Stimulated activated CD8-positive, alpha-beta memory T cell treated with anti-CD3 and anti-CD28 coated beads, Interleukin-7, amount 100 ng/mL, for 1 hour (primary cell): ENCODE measurements at places on chromosomes 12 and 14.
A peak's percentile ranks its signal among the peaks of the same experiment; 100 is the strongest.

DNA sequence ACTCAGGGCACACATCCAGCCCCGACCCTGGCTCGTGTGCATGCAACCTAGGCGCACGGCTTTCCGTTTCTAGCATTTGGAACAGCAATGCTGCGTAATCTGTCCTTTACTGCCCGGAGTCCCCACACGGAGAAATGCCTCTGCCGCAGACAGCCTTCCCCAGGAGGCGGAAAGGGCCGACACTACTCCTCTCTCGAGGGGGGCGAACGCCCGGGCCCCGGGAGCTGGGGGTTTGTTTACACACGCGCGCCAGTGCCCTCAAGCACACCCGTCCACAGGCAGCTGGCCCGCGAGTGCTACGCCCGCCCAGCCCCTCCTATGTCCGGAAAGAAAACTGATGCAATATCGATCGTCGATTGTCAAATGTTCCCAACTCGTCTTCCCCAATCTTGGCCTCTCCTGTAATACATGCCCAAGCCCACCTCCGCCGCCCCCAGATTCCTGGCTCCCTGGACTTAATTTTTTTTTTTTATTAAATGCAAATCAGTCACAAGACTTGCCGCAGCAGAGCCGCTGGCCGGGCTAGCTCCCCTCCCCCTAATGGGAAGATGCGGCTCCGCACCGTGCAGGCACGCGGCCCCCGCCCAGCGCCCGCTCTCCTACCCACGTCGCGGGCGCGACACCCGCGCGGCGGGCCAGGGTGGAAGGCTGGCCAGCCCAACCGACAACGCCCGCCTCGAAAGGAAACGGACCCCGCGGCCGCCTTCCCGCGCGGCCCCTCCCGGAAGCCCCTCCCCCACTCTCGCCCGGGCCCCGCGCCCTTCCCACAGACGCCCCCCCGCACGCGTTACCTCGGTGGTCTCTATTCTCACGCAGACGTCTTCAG, 642 bp downstream of the SLC38A2 start:
- peak; percentile 29 for DNase-seq

DNA sequence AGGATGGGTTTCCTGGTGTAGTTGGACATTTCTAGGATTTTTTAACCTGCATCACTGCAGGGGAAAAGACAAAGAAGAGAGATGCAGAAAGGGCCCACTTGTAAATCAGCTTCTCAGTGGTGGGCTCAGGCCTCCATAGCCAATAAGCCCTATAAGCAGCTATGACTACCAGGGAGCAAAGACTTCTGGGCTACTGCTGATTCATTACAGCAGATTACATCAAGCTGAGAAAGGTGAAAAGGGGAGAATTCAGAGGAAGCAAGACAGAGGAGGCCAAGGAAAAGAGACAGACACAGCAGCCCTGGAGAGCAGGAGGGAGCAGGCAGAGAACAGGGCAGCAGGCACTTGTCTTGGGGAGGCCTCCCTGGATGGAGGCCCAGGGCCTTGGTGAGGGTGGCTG, 95.2 kb downstream of the KCNA5 start:
- no peak for DNase-seq

DNA sequence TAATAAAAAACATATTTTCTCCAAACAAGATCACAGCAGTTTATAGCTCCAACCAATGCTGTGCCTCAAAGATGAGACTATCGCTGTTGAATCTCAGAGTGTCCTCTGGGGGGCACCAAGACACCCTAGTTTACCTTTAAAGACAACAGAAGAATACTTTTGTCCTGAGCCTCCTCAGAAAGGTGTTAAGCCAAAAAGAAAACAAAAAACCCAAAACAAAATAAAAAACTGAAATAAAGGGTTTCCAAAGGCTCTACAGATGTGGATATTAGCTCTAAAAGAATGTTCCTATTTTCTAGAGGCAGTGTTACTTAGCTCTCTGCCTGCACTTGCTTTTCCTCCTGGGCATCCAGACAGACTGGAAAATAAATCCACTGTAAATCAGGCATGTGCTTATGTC, 86.9 kb upstream of the TTC7B start:
- peak; percentile 4 for DNase-seq

- DNase-seq: no peak
These were observed 13.9 kb upstream of the NUDT4 start for GRCh38 chr12:93363841-93364297.

DNA sequence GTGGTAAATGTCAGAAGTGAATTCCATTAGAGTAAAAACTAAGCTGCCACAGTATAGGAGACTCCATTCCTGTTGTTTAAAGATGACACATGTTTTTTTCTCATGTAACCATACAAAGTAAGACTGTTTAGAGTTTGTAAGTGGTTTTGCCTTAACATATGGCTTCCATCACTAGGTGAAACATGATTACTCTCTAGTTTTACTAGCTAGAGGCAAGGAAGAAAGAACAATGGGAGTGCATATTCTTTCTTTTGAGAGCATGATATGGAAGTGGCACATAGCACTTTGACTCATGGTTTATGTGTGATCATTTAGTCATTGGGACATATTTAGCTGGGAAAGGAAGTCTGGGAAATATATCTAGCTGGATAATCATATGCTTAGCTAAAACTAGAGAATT, 7.7 kb downstream of the ATF7IP start:
- DNase-seq: no peak

GRCh38 chr12:26867080-26867479, 34.1 kb upstream of the ITPR2 start:
- no peak for DNase-seq

- DNase-seq: no peak
These were observed 144.3 kb upstream of the FKBP4 start for GRCh38 chr12:2650261-2651067.

- DNase-seq: no peak
These were observed 40.7 kb upstream of the MTERF2 start for GRCh38 chr12:107027636-107028053.

GRCh38 chr12:89372584-89373370, 20.5 kb upstream of the DUSP6 start:
- no peak for DNase-seq

- DNase-seq: no peak
These were observed 294.2 kb downstream of the MED13L start for GRCh38 chr12:115983226-115983798.

- DNase-seq: no peak
These were observed 380.1 kb downstream of the RAD51B start for GRCh38 chr14:68199554-68200151.

DNA sequence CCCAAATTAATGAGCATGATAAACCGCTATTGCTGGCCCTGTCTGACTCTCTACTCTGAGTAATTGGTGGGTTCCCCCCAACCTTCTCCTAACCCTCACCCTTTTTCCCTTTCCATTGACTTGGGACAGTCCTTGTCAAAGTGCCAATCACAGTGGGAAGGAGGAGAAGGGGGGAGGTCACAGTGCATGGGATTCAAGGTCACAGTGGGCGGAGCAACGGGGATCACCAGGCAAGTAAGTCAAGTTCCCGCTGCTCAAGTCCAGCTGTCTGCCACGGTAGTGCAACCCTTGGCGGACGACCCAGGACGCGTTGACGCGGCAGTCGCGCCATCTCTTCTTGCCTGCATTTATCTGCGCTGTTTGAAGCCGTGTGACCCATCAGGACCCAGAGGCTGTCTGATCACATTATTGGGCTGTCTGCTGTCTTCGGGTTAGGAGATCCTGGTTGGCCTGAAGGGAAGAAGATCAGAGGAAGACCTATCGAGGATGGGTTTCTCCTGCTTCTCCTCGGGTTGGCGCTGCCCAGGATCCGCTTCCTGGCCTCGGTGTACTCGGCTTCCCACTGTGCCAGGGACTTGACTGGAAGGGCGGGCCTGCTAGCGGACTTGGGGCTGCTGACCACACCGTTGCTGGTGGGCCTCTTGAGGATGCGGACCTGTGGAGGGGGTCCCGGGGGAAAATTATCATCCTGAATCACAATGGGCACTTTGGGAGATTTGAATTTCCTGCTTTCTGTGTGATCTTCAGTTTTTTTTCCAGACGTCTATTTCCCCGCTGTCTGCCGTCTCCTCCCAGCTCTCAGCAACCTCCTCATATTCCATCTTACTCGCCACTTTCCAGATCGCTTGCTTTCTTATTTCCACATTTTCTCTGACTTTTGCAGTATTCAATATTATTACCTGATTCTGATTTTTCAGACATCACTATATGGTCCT, 3.1 kb upstream of the MDM2 start:
- no peak for DNase-seq

DNA sequence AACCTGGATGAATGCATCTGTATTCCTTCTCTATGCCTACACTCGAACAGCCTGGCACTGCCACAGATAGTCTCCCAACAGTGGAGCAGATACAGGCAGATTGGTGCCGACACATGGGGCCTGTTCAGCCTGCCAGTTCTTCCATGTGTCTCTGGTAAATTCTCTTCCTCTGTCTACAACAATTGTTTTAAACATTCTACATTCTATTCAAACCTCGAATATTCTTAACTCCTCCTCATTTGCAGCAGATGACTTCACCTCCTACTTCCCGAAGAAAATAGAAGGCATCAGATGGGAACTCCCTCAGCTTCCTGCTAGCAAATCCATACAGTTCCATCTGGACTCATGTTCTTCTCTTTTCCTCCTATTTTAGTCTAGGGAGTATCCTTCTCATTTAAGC, 43.1 kb upstream of the OTOGL start:
- DNase-seq: no peak

GRCh38 chr14:87233266-87233665, 759.7 kb downstream of the GALC start:
- no peak for DNase-seq

- no peak for DNase-seq
These were observed 381.8 kb downstream of the EGLN3 start for GRCh38 chr14:33568935-33569579.

DNA sequence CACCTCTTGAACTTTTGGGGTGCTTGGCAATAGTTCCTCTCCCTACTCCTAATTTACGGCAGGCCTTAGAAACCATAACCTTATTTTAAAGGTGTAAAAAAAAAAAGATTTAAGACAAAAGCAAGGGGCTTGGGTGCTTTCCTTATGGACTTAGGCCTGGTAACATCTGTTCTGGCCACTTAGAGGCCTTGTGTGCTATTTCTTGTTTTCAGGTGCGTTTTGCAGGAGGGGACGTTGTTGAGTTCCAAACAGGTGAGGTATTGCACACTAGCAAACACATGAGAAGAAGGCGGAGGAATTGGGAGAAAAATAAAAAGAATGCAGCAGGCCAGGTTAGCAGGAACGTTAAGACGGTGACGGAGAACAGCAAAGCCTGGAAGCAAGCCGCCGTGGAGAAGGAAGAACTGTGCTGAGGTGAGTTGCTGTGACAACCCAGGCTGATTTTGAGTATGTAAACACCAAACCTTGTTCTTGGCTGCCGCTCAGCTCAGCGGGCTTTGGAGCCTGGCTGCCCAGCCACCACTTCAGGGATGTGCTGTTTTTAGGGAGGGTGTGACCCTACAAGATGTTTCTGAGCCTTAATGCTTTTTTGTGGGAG, 17.3 kb downstream of the EMG1 start:
- no peak for DNase-seq

DNA sequence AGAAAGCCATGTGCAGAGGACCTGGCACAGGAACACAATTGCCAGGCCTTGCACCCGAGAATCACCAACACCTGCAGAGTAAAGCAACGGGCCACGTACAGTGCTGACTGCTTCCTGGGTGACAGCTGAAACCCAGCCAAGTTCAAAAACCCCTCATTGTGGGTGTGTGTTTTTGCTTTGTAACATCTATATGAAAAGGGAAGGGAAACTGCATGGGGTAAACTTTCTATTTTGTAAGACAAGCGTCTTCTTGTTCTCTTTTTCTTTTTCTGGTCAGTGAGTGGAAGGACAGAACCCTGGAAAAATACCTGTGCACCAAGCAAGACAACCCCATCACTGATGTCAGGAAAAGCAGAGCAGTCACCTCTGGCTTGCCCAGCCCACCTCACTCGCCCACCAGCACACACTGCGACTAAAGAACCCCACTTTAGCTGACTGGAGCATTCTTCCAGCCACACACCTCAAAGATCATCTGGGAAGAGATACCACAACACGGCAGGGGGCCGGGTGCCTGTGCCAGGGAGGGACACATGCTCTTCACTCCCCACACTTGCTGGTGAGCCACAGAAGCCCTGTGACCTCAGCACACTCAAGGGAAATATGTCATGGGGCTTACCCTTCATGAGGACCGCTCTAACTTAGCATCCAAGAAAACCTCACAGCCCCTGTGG, 172.3 kb downstream of the NDUFA12 start:
- no peak for DNase-seq

- no peak for DNase-seq
These were observed 125.7 kb upstream of the KRAS start for GRCh38 chr12:25376407-25376806.

- DNase-seq: no peak
These were observed 36.4 kb downstream of the EPS8 start for GRCh38 chr12:15752785-15753184.

DNA sequence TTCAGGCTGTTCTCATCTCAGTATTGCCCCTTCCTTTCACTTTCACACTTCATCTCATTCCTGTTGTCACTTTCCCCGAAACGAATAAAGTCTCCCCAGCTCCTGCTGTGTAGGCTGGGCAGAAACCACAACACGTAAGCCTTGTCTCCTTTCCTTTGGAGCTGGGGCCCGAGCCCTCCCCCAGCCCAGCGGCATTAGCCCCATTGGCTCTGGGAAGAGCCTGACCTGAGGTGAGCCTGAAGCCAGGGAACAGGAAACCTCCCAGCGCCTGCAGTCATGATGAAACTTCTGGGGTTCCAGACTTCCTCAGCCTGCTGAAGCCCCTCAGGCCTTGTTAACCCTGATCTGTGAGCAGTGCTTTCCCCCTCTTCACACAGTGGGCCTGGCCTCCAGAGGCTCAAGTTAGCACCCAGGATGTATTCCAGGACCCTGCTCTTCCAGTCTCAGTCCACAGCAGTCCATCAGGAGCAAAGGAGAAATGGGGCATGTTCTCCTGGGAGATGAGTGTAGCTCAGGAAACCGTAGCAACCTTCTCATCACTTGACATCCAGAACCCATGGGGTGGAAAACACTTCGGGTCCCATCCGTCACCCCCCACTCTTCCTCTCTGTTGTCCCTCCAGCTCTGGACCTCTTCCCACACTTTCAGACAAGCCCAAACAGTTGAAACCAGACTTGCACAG, 21.8 kb downstream of the VASH1 start:
- no peak for DNase-seq
